ENCODE measurements at places on chromosomes 3 and 15.

DNA sequence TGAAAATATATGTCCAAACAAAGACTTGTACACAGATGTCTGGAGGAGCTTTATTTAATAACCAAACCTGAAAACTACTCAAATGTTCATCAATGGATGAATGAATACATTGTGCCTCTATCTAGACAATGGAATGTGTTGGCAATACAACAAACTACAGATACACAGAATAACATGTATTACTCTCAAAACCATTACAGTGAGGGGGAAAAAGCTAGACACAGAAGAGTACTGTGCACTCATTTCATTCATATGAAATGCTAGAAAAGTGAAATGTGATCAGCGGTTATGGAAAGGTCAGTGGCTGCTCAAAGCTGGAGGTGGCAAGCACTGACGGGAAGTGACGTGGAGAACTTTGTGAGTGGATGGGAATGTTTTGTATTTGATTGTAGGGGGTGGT lies 13.2 kb downstream of the STOML1 start:
- DNase-seq: no peak

- DNase-seq: no peak
Measured at GRCh38 chr3:244041-244440, 47.5 kb downstream of the CHL1 start.

- no peak for DNase-seq
Measured at GRCh38 chr3:37811625-37812498, 49.8 kb upstream of the CTDSPL start.

DNA sequence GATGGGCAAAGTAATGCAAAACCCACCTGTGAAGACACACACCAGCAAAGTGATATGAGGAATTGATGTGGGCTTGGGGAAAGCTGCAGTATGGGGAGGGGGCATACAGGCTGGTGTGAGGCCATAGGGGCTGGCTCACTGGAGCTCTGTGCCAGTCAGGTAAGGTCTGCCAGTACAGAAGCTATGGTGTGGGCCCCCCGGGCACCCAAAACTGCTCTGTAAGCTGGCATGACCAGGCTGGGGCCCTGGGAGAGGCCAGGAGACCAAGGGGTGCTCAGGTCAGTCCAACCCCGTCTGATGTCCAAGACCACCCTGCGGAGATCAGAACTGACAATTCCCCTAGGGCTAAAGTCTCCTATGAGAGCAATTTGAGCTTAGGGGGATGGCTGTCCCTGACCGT lies 163.1 kb downstream of the KCNMB2 start:
- DNase-seq: no peak

DNA sequence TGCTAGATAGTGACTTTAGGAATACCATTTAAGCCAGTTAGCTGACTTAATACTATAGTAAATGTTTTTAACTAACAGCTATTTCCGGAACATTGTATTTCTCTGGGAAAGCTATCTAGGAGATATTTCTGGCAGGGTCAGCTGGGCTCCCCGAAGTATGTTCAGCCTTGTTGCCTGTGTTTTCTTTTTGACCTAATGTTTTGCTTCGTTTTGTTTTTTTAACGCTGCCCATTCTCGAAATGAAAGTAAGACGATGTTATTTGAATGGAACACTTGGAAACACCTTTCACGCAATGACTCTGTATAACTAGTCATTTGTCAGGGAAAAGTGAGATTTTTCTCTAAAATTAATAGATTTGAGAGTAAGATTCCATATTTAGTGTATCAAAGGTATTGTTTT lies 702.9 kb upstream of the NAALADL2 start:
- DNase-seq: no peak

- DNase-seq: peak; percentile 82
Measured at GRCh38 chr15:67064607-67065530, 533 bp upstream of the SMAD3 start.

DNA sequence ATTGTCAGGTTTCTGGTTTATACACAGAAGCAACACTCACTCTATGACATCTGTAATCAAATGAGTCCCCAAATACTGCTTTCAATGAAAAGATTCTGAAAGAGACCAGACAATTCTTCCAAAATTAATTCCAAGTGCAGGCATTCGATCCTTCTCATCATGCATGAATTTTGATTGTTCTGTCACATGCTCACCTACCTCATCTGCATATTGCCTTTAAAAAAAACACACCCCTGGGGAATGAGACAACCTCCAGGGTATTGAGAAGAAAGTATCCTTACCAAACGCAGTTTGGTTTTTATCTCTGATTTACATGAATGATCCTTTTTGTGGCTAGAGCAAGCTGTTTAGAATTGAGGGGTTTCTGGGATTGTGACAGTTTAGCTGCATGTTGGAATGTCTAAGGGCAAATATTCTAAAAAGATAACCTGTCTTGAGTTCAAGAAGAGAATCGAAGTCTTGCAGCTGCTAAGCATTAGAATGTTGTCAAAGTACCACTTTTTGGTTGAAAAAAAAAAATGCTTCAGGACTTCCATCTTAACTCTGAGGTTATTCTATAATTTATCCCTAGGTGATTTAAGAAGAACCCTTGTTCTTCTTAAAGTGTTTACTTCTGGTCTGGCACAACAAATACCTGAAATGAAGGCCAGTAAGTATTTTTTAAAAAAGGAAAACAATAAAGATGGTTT lies 653.1 kb downstream of the RBMS3 start:
- no peak for DNase-seq

GRCh38 chr15:26561896-26562295 lies 211.0 kb downstream of the GABRB3 start:
- no peak for DNase-seq

GRCh38 chr3:159941038-159942000 lies 47.3 kb upstream of the IL12A start:
- DNase-seq: no peak

Data from mucosa of descending colon (tissue), 3 donors.